Astrocyte of the spinal cord (primary cell): ENCODE measurements at places on chromosomes 7 and 10.

- DNase-seq: peak; percentile 79
Observed at GRCh38 chr10:921471-922414, 9.8 kb downstream of the LARP4B start.

DNA sequence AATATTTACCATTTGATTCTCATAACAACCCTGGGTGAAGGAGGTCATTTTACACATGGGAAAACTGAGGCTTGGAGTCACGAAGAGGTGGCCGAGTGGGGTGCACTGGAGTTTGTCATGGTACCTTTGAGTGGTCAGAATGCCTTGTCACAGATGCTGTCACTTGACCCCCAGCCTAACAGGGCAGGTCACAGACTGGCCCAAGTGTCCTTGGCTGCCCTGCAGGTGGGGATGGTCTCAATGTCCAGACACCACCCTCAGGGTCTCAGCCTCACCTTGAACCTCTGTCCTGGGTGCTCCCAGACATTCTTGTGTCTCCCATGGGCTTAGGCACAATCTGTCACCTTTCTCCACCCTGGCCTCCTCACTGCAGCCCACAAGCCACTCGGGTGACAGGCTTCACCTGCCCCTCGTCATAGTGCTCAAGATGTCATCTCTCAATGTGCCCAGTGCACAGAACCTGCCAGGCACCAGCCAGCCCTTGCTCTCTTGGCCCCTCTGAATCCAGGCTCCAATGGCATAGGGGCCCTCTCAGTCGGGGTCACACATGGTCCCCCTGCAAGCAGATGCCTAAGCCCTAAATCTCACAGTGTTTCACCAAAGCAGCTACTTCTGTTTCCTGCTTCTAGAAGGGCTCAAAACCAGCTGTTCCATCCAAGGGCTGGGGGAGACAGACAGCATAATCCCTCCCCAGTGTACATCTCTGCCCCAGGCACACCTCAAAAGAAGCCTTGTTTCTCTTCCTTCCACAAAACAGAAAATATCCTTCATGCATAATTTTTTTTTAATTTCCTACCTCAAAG is 76.8 kb upstream of the NANOS1 start:
- DNase-seq: no peak

DNA sequence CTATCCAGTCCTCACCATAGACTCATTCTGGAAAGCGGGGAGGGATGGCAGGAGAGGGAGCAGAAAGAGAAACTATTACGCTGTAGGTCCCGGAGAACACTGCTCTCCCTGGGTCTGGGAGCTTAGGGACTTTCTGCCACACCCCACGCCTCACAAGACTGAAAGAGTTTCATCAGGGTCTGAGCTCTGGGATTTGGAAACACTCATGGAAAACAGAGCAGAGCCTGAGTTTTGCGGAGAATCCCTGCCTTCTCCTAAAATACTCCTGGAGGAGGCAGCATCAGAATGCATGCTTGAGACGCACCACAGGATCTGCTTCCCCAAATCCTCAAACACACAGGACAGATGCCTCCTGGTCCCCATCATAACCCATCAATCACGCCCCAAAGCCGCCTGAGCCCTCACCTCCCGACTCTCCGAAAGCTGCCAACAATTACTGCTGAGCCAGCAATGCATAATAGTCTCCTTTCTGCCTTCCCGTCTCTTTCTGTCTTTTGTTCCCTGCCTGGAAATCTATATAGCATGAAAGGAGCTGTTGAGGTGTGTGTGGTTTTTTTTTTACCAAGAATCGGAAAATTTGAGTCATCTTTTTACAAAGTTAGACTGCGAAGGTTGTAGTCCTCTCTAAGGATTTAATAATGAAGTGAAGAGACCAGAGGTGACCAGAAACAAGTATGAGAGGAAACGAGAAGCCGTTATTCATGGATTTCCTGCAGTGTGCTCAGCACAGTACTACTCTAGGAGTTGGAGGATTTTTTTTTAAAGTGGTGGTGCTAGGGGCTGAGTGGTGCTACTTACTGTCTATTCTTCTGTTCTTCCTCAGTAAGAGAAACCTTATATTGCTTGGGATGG is 37.7 kb downstream of the ASB13 start:
- peak; percentile 61 for DNase-seq

DNA sequence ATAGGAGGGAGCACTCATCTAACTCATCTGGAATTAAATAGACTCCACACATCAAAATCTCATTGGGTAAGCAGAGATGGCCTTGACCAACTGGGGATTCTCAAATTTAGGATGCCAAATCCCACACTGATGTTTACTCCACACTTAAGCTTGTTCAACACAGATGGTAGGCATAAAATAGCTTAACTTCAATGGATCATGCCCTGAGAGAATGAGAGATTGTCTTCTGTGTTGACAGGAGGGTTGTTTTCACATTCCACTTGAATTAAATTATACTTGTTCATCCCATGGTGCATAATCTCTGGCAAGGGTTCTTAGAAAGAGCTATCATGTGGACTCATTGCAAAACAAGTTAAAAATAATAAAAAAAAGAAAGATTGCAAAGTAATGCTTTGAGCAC is 391.4 kb downstream of the PLXDC2 start:
- no peak for DNase-seq

- no peak for DNase-seq
Observed at GRCh38 chr10:121368347-121369025, 229.8 kb downstream of the FGFR2 start.

GRCh38 chr10:6680735-6681134 is 100.7 kb upstream of the PRKCQ start:
- DNase-seq: no peak

GRCh38 chr10:4101918-4102654 is 317.1 kb upstream of the KLF6 start:
- no peak for DNase-seq

- DNase-seq: no peak
Observed at GRCh38 chr7:94249631-94250030, 145.1 kb upstream of the COL1A2 start.

GRCh38 chr7:21253740-21254687 is 173.9 kb upstream of the SP4 start:
- DNase-seq: peak; percentile 54

DNA sequence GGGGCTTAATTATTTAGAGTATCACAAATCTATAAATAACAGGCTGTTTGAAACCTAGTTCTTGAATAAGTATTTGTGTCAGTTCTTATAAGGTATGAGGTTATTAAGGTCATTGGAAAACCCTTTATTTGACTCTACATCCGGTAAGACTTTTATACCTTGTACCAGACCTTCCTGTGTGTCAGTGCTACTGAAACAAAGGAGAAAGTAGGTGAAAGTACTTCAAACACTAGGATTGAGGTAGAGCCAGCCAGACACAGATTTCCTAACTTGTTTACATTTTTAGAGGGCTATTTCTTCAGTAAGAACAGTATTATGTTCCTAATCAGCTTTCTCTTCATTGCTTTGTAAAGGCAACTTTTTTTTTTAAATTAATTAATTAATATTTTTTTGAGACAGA is 93.9 kb downstream of the ZNRF2 start:
- DNase-seq: no peak

- no peak for DNase-seq
Observed at GRCh38 chr7:5286933-5287332, 4.2 kb downstream of the SLC29A4 start.

- DNase-seq: peak; percentile 38
Observed at GRCh38 chr10:29835055-29835454, 200.3 kb upstream of the SVIL start.
